ENCODE measurements at places on chromosomes 12 and 14.

GRCh38 chr12:88951177-88951576, 370.9 kb upstream of the KITLG start:
- DNase-seq: no peak

DNA sequence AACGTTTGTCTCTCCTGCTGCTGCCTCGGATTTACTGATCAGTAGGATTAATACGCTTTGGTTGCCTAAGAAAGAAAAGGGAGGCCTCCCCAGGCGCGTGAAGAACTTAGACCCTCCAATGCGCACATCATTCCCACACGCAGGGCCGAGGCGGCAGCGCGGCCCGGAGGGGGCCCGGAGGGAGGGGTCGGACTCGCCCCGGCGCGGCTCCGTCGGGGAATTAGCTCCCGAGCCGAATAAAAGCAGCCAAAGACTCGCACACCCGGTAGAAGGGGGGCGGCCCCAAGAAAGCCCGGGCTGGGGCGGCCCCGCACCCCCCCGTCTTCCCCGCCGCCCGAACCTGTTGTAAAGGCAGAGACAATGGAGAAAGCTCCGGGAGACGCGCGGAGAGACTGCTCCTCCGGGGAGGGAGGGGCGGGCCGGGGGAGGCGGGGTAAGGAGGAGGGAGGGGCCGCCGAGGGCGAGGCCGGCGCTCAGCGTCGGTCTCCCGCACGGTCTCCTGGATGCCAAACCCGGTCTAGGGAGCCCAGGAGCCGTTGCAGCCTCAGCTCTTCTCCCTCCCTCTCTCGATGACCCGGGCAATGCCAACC, at the start of gene NELL2:
Gene NELL2, minus strand, starts transcription at position 362 of the 590 bp plus-strand sequence. CDS start 446 bp downstream, outside the sequence.
- DNase-seq: peak; percentile 49

- no peak for DNase-seq
Observed at GRCh38 chr14:92607702-92608429, 94.3 kb downstream of the RIN3 start.

GRCh38 chr12:87982208-87982607, 47.0 kb downstream of the C12orf50 start:
- DNase-seq: no peak

DNA sequence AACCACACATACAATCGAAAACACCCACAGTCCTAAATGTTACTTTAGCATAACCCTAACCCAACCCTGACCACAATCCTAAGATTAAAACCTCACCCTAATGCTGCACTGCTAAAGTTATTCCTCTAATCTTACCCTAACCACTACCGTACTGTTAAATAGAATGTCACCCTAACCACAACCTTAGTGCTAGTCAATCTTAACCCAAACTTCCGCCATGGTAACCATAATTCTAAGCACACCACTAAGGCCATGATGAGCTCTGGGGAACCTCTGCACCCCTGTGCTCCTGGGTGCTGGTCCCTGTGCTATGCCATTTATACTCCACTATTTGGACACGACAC, 38.0 kb downstream of the LTBP2 start:
- DNase-seq: no peak

- DNase-seq: no peak
Observed at GRCh38 chr12:116266168-116266601, 11.3 kb downstream of the MED13L start.

- no peak for DNase-seq
Observed at GRCh38 chr12:46524778-46525177, 152.2 kb upstream of the SLC38A2 start.

DNA sequence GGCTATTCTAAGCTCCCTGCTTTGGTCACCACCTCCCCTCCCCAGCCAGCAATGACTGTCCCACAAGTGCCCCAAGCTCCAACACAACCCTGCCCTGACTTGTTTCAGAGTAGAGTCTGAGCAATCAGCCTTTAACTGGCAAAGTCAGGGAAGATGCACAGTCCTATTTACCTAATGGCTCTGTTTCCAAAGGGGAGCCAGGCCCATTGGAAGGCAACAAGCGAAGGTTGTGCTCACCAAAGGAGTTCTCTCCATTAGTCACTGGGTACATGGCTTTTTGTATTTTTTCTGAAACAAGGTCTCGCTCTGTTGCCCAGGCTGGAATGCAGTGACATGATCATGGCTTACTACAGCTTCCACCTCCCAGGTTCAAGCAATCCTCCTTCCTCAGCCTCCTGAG, 267.1 kb upstream of the CRY1 start:
- no peak for DNase-seq

GRCh38 chr14:56217380-56218045, 99.3 kb downstream of the PELI2 start:
- no peak for DNase-seq
